Upper lobe of left lung (tissue), 6 donors: ENCODE measurements at places on chromosomes 11 and 22. TPM values are rescaled to one million over a fixed set of nuclear protein-coding genes. Genes with fewer than 3 reads are reported as not detected.

DNA sequence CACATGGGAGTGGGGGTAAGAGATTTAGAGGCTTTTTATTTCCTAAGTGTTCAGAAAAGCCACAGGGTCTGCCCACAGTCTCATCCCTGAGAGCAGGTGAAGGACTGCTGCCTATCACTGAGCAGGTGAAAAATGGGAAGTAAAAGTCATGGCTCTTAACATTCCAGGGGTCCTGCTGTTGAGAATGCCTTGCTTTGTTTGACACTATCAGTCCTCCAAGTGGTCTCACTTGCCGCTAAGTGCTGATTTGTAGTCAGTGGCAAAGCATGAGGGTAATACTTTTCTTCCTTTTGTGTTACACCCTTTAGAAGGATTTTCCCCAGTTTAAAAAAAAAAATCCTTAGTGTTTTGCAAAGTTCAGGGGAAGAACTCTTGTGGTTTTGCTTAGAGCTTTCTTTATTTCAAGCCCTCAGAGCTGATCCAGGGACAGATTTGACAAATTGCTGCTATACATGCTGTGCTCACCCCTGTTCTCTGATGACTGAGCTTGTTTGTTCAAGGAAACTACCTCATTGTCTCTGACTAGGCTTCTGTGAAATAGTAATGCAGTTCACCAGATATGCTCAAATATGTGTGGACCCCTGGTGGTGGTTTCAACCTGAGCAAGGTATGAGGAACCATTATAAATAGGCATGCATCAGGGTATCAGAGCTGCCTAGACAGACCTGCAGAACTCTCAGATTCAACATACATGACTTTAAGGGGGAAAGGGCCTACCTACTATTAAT is 141.0 kb downstream of the ARHGAP42 start:
- DNase-seq = no peak

DNA sequence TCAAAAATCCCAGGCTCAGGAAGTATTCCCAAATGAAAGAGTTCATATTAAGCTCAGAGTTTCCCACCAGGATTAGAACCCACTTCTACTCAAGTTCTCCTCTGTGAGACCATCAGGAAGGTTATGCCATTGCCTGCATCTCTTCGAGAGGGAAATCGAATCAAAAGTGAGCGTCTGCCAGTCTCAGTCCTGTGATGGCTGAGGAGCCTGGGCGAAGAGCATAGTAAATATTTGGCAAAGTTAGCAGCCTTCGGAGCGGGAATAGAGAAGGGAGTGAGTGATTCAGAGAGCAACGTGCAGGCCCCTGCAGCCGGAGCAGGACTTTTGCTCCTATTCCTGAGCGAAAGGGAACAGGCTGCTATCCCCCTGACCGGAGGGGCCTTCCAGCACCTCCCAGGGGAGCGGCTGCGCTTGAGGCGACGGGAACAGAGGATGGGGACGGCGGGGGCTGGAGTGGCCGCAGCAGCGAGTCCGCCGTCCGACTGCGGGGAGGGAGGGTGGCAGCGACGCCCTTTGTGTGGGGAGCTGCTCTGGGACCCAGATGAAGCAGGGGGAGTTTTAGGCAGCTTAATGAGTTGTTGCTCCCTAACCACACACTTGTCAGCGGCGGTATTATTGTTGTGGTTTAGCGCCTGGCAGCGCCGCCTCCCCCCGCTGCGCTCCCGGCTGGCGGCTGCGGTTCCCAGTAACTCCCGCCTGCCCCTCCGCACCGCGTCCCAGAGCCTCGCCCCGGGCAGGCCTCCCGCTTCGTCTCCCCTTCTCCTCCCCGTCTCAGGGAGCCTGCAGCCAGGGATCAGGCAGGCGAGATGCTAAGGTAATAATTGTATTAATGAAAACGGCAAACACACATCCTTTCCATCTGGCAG is 21.7 kb upstream of the NRGN start:
- peak; percentile 49 for DNase-seq

- DNase-seq = no peak
Measured at GRCh38 chr11:92296138-92296515, 71.5 kb downstream of the FAT3 start.

DNA sequence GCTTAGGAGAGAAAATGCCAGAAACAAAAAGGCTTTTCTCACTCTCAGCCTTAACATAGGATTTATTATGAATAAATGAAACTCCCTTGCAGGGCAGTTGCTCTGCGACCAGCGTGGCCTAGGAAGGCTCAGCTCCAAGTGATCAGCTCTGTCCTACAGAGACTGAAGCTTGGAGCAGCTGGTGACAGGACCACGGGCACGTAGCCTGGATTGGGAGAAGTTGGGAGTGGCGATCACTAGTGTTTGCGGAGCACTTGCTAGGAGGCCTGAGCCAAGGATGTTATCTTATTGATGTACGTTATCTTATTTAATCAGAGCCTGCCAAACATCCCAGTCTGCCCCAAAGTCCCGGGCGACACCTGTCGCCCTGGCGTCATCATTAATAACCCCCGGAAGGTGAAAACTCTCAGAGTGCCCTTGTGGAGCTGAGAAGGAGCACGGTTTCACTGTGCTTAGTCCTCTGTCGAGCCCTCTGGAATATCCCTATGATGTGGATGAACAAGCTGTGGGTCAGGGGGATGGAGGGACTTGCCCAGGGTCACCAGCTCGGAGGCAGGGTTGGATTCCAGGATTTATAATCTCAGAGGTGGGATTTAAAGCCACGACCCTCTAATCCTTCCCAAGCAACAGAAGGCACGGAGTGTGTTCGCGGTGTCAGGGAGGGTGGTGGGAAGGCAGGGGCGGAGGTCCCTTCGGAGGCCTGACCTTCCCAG is 40.8 kb upstream of the SMIM38 start:
- no peak for DNase-seq

- no peak for DNase-seq
Measured at GRCh38 chr11:107691000-107691750, 20.7 kb downstream of the SLN start.

- peak; percentile 21 for DNase-seq
Measured at GRCh38 chr11:40602866-40603552, 856.4 kb downstream of the LRRC4C start.

DNA sequence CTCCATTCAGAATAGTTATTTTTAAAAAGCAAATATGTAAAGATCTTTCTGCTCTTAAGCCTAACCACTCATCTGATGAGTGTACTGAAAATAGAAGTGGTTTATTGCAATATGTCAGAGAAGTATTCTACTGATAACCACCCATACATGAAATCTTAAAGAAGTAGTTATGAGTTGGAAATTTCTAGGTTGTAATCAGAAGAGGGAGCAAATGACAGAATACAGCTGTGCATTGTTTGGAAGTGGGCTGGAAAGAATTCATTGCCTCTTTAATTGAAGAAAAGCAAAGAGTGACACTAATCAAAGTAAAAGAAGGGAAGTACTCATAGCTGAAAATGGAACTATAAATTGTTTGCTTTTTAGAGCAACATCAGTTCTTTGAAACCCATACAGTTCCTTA is 39.4 kb downstream of the FDX1 start:
- DNase-seq = no peak

DNA sequence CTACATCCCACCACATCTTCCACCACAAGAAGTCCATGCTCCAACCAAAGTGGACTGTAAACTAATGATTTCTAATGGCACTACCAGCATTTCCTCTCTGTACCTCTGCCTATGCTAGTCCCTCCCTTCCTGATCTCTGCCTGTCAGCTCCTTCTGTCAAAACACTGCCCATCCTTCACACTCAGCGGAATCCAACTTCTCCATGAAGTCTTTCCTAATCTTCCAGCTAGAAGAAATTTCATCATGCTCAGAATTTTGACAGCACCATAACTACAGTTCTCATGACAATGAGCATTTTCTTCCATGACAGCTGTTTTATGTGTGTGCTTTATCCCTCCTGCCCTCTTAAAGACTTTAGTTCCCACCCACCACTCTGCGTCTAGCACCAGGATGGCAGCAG is 111.4 kb downstream of the SERGEF start:
- DNase-seq = no peak

GRCh38 chr11:44016546-44017442 is 31.0 kb upstream of the ACCSL start:
- DNase-seq = no peak

DNA sequence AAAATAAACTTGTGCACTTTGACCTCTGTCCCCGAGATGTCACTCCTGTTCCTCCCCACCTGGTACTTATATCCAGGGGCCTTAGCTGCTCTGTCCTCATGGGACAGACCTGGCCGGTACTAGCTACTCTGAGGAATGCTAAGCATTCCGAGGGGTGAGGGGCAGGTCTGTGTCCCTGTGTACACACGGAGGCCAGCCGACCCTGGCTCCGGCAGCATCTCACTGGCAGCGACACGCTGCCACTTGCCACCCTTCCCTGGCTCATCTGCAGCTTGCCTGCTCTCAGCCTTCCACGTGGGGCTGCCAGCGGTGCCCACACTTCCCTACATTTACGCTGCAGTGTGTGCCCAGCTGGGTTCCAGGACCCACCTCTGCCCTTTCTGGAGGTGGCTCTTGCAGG is 21.6 kb upstream of the TEF start:
- DNase-seq = no peak

- DNase-seq = peak; percentile 3
Measured at GRCh38 chr11:120185706-120186455, 25.0 kb upstream of the OAF start.

- DNase-seq = no peak
Measured at GRCh38 chr11:69635195-69635594, 5.8 kb upstream of the CCND1 start.

- DNase-seq = peak; percentile 79
Measured at GRCh38 chr22:38868886-38869381, 3.1 kb downstream of the CBX6 start.

GRCh38 chr11:103619480-103619879 is 417.0 kb upstream of the DDI1 start:
- no peak for DNase-seq

- DNase-seq = no peak
Measured at GRCh38 chr11:16001044-16001568, 355.2 kb downstream of the SOX6 start.

GRCh38 chr11:5129457-5129877 is 8.7 kb downstream of the OR52A5 start:
- DNase-seq = no peak

GRCh38 chr11:17887779-17888178 is 125.1 kb downstream of the SERGEF start:
- DNase-seq = no peak

- DNase-seq = no peak
Measured at GRCh38 chr11:105907319-105907718, 114.7 kb downstream of the MSANTD4 start.

GRCh38 chr22:30856741-30857502 is 111.7 kb downstream of the MORC2 start:
- no peak for DNase-seq

DNA sequence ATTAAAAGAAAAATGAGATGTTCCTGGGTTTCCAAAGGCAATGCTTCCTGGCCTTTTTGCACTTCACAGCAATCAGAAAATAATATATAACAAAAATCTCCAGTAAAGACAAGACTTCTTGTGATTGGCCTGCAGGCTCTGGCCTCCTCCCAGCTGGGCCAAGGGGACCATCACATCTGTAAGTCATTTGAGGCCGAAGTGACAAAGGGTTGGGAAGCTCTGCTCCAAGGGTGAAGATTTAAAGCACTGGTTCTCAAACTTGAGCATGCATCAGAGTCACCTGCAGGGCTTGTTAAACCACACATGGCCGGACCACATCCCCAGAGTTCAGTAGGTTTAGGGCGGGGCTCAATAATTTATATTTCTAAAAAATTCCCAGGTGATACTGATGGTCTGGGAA is 32.1 kb downstream of the ARFGAP2 start:
- no peak for DNase-seq

GRCh38 chr22:25763239-25763777 is 21.3 kb downstream of the MYO18B start:
- DNase-seq = no peak

The WNT7B gene
- total RNA-seq = 13.4 TPM

The ACTN3 gene
- not detected for total RNA-seq

The PGGHG gene
- 104 TPM for total RNA-seq

The CST6 gene
- 12.6 TPM for total RNA-seq

The KRTAP5-10 gene
- total RNA-seq = not detected

The GAL gene
- not detected for total RNA-seq

The HOATZ gene
- total RNA-seq = 59.0 TPM

The CBLIF gene
- total RNA-seq = not detected

The SORL1 gene
- 67.0 TPM for total RNA-seq

The ARHGEF12 gene
- 106 TPM for total RNA-seq

The MMP10 gene
- not detected for total RNA-seq

The LMO2 gene
- 58.5 TPM for total RNA-seq
